ENCODE measurements at places on chromosomes 5 and 9. TPM values are rescaled to one million over a fixed set of nuclear protein-coding genes. Genes with fewer than 3 reads are reported as not detected.
A peak's percentile ranks its signal among the peaks of the same experiment; 100 is the strongest.

GRCh38 chr9:125038166-125038565 lies 97.3 kb upstream of the GOLGA1 start:
- H3K27ac ChIP-seq: no peak overlapping the region
- DNase-seq: no peak
- no peak overlapping the region for H3K4me3 ChIP-seq
- no peaks in the 10 kb centered on the region for H3K27me3 ChIP-seq
- H3K36me3 ChIP-seq: no peaks in the 10 kb centered on the region

- peak; percentile 49 for DNase-seq
- H3K4me3 ChIP-seq: peak overlapping the region; percentile 84
- H3K27me3 ChIP-seq: no peaks in the 10 kb centered on the region
- peaks cover 6% of the 10 kb centered on the region for H3K4me1 ChIP-seq
Measured at GRCh38 chr9:76459694-76460635, 983 bp downstream of the GCNT1 start.

DNA sequence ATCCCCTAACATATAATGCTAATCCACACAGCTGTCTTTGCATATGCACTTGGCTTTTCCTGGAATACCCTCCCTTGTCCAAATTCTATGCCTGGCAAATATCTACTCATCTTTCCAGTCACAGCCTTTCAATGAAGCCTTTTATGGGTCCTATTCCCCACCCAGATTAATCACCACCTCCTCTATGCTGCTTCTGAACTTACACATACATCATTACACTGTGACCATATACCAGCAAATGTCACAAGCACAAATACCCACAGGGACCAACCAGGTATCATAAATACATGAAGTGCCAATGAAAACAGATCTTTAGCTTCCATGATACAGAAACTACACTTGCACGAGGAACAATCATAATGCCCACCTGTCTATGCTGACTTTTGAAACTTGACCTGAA lies 22.3 kb downstream of the LPAR1 start:
- H3K4me1 ChIP-seq: peaks cover 11% of the 10 kb centered on the region
- no peak for DNase-seq
- no peak overlapping the region for H3K27ac ChIP-seq
- H3K27me3 ChIP-seq: no peaks in the 10 kb centered on the region
- H3K4me3 ChIP-seq: no peak overlapping the region
- H3K36me3 ChIP-seq: no peaks in the 10 kb centered on the region

DNA sequence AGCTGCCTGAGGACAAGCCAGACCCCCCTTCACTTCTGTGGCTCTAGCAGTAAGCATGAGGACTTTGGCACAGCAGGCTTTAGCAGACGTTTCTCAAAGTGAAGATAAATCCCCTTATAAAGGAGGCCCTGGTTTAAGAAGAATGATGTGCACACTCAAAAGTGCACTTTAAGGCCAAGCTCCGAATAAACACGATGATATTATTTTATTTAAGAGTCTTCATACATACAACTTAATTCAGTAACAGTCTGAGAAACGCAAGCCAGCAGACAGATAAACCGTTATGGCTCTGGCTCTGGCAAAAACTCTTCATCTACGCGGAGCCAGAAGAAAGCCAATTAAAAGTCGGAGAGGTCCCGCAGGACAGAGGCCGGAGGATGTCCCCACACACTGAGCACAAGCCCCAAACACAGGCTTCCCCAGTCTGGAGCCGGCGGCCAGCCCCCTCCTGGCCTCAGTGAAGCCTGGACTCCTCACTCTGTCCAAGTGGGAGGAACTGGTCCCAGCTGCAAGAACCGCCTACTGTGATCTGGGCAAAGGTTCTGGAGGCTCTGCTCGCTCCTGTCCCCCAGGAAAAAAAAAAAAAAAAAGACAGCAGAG lies 44.6 kb downstream of the ADAMTS2 start:
- DNase-seq: no peak
- no peaks in the 10 kb centered on the region for H3K27me3 ChIP-seq
- no peaks in the 10 kb centered on the region for H3K36me3 ChIP-seq

DNA sequence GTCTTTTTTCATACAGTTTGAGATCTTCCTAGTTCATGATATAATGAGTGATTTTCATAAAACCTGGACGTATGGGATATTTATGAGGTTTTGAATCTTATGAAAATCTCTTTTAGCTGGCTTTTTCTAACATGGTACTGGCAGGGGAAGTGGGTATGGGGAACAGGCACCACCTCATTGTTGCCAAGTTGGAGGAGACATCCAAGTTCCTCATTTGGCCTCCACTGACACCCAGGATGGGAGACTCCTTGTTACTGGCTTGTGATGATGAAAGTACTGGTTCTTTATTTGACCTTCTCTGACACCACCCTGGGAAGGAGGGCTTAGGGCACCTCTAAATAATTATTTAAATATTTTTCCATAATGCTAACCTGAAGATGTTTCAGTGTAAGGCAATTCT lies 4.0 kb upstream of the TNPO1 start:
- no peak overlapping the region for H3K27ac ChIP-seq
- no peak for DNase-seq

DNA sequence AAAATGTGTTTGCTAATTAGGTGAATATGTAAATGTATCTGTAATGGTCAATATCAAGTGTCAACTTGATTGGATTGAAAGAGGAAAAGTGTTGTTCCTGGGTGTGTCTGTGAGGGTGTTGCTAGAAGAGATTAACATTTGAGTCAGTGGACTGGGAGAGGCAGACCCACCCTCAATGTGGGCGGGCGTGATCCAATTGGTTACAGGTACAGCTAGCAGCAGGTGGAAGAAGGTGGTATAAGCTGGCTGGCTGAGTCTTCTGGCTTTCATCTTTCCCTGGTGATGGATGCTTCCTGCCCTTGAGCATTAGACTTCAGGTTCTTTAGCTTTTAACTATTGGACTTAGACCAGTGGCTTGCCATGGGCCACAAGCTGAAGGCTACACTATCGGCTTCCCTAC lies 779.0 kb upstream of the CTNND2 start:
- H3K27ac ChIP-seq: no peak overlapping the region
- H3K27me3 ChIP-seq: no peaks in the 10 kb centered on the region
- no peaks in the 10 kb centered on the region for H3K36me3 ChIP-seq

- H3K4me1 ChIP-seq: no peaks in the 10 kb centered on the region
- H3K36me3 ChIP-seq: no peaks in the 10 kb centered on the region
- no peak overlapping the region for H3K27ac ChIP-seq
- H3K27me3 ChIP-seq: no peaks in the 10 kb centered on the region
- no peak overlapping the region for H3K4me3 ChIP-seq
Measured at GRCh38 chr9:89718176-89718575, 113.4 kb downstream of the GADD45G start.

The FGF18 gene
- total RNA-seq: 0.76 TPM

- no peak overlapping the region for H3K4me3 ChIP-seq
- no peak for DNase-seq
- H3K36me3 ChIP-seq: no peaks in the 10 kb centered on the region
- no peaks in the 10 kb centered on the region for H3K27me3 ChIP-seq
- H3K27ac ChIP-seq: no peak overlapping the region
Measured at GRCh38 chr5:150465927-150466326, 16.4 kb upstream of the RPS14 start.

The GIN1 gene
- 4.3 TPM for total RNA-seq

The ECSCR gene
- 2.5 TPM for total RNA-seq

The PCDHGA5 gene
- total RNA-seq: 1.6 TPM

DNA sequence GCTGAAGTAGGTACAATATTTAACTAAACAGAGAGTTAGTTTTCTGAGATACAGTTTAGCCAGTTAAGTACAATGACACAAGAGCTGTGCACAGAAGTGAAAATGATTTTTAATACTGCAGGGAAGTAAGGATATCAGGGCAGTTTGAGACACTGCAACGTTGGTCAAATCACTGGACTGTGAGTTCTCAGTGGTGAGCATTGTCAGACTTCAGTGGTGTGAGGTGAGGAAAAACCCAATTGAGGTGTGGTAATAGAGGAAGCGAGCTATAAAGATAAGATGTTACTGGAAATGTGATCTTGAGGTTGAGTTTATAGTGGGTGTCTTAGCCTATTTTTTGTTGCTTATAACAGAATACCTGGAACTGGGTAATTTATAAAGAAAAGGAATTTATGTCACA lies 12.8 kb upstream of the FBXL7 start:
- DNase-seq: no peak
- no peaks in the 10 kb centered on the region for H3K4me1 ChIP-seq
- H3K27ac ChIP-seq: no peak overlapping the region

The PCDHA10 gene
- total RNA-seq: 4.2 TPM

The RASGRF2 gene
- 1.1 TPM for total RNA-seq

DNA sequence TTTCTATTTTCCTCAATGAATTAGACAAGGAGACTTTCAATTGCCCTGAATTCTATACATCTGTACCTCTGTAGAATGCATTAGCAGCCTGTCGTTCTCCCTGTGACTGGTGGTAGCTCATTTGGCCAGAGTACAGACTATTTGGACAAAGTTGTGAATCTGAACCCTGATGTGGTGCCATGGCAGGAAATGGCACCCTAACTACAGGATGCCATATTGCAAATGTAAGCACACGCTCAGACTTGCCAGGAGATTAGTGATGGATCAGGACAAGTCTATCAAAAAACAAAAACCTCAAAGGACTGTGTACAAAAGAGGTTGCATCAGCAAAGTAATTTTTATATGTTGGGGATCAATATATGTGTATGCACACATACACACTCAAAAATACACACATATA lies 58.3 kb downstream of the SVEP1 start:
- H3K27me3 ChIP-seq: no peaks in the 10 kb centered on the region
- no peak overlapping the region for H3K4me3 ChIP-seq
- H3K27ac ChIP-seq: no peak overlapping the region
- no peak for DNase-seq
- H3K4me1 ChIP-seq: no peaks in the 10 kb centered on the region

The MTX3 gene
- 6.7 TPM for total RNA-seq

DNA sequence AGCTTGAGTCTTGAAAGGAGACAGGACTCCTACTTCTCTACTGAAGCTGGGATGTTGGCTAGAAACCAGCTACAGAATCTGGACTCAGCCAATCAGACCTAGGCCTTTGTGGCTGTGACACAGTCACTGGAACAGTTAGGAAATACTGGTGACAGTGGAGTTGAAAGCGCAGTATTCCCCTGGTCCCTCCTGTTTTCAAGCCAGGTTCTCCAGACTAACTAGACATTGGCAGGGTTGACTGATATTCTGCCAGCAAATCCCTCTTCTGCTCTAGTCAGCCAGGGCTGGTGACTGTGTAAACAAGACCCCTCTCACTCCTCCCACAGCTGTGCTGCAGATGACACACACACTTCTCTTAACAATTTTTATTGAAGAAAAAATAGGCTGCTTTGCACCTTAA lies 8.7 kb downstream of the SHROOM1 start:
- no peaks in the 10 kb centered on the region for H3K4me1 ChIP-seq
- H3K36me3 ChIP-seq: peaks cover 7% of the 10 kb centered on the region
- H3K27me3 ChIP-seq: no peaks in the 10 kb centered on the region
- no peak overlapping the region for H3K27ac ChIP-seq
- no peak overlapping the region for H3K4me3 ChIP-seq

- no peaks in the 10 kb centered on the region for H3K4me1 ChIP-seq
- no peak for DNase-seq
- no peak overlapping the region for H3K27ac ChIP-seq
- H3K36me3 ChIP-seq: no peaks in the 10 kb centered on the region
- no peak overlapping the region for H3K4me3 ChIP-seq
Measured at GRCh38 chr9:80134487-80134886, 562.7 kb downstream of the TLE4 start.

The AIF1L gene
- total RNA-seq: 3.5 TPM

- H3K27ac ChIP-seq: no peak overlapping the region
- no peaks in the 10 kb centered on the region for H3K4me1 ChIP-seq
- no peaks in the 10 kb centered on the region for H3K27me3 ChIP-seq
- DNase-seq: no peak
- H3K36me3 ChIP-seq: no peaks in the 10 kb centered on the region
- H3K4me3 ChIP-seq: no peak overlapping the region
Measured at GRCh38 chr5:66850354-66851075, 254.3 kb downstream of the MAST4 start.

The FAXDC2 gene
- 4.6 TPM for total RNA-seq

GRCh38 chr5:150497274-150497988 lies 10.5 kb upstream of the NDST1 start:
- H3K4me3 ChIP-seq: no peak overlapping the region
- DNase-seq: no peak
- H3K36me3 ChIP-seq: no peaks in the 10 kb centered on the region
- H3K27ac ChIP-seq: no peak overlapping the region
- H3K4me1 ChIP-seq: peaks cover 11% of the 10 kb centered on the region

The PARP8 gene
- 16.3 TPM for total RNA-seq

The GPRIN1 gene
- total RNA-seq: 0.32 TPM

GRCh38 chr9:71909887-71910649 lies 925 bp downstream of the ABHD17B start:
- H3K27ac ChIP-seq: peak overlapping the region; percentile 92
- H3K4me1 ChIP-seq: peaks cover 33% of the 10 kb centered on the region
- H3K4me3 ChIP-seq: peak overlapping the region; percentile 92
- H3K27me3 ChIP-seq: no peaks in the 10 kb centered on the region
- DNase-seq: peak; percentile 70

The IZUMO3 gene
- not detected for total RNA-seq
